ENCODE measurements at places on chromosomes 16 and 17.

GRCh38 chr17:2043785-2044184, 2.0 kb downstream of the OVCA2 start:
- peak; percentile 81 for DNase-seq

- DNase-seq: peak; percentile 53
Observed at GRCh38 chr17:51029568-51030463, 90.9 kb downstream of the SPAG9 start.

DNA sequence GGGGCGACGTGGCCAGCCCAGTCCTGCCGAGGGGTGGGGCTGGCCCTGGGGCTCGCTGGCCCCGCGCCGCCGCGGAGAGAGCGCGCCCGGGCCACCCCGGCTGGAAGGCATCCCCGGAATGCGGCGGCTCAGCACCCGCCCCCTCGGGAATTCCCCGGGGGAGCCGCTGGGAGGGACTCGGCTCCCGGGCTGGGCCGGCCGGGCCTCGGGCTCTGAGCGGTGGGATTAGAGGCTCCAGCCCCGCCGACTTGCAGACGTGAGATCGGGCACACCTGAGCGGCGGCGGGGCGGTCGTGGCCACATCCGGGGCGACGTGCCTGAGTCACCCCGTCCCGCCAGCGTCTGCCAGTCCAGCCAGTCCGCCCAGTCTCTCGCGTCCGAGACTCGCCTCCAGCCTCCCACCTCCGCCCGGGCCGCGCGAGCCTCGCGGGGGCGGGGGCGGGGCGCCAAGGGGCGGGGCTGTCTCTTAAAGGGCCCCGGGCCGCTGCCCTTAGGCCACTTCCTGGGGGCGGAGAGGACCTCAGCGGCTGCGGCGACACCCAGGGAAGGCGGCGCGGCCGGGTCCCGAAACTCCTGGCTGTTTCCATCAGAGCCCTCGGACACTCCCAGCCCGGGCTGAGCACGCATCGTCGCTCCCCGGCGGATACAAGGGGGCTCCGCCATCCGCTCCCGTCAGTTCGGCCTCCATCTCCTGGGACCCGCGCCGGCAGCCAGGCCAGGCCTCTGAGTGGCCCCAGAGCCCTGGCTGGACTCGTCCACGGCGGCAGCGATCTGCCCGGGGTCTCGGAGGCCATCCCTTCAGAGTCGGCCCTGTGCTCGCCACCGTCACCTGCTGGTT, at the start of gene KCTD11:
Gene KCTD11 (plus strand): TSS at position 498 of the 838 bp plus-strand sequence.
- DNase-seq: peak; percentile 92

DNA sequence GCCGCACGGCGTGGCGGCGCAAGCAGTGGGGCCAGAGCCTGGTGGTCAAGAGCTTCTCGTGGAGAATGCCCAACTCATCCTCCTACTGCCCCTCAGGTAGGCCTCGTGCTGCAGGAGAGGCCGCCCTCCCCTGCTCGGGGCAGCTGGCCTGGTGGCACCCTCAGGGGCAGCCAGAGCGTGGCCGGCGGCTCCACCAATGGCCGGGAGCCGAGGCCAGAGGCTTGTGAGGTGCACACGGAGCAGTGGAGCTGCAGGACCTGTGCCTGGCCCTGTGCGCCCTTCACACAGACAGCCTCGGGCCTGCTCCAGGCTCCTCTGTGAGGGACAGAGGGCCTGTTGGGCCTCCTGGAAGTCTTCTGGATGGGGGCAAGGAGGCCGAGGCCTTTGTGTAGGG, 85.5 kb downstream of the NPIPB11 start:
- no peak for DNase-seq

GRCh38 chr17:72600934-72601333, 480.1 kb downstream of the SOX9 start:
- DNase-seq: peak; percentile 42

DNA sequence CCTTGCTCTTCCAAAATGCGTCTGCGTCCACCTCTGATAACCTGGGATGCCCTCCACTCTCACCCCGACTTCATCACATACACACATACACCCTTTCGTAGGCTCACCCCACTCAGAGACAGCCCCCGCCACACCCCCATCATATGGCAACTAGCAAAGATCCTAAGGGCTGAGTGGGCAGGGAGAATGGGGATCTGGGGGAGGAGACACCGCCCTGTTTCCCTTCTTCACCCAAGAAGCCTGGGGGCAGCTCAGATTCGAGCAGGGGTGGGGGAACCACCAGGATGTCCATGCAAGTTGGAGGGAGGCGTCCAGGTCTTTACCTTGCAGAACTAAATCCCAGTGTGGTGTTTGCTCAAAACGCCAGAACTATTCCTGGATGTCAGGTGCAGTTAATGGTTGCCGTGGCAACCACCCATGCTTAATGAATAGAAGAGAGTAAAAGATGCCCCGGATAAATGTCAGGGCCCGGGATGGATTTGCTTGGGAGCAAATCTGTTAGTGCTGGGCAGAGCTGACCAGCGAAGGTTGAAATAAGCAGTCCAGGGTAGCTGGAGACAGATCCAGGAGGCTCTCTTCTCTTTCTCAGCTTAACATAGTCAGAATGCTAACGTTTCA, 72.8 kb downstream of the CACNG3 start:
- DNase-seq: no peak

DNA sequence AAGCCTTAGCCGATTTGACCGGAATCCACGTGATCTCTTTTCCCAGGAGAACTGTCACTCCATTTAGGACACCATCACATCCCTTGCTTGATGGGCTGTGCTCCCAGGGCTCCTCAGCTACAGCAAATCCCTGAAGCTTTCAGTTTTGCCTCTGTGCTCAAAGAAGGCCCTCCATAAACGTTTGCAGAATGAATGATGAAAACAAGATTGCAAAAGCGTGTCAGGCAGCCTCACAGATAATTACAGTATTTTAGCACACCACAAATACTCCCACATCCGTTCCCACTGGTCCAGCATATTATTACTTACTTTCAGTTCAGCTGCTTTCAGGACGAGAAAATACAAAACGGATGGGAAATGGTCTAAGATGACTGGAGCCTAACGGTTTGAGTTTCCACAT, 84.6 kb downstream of the USP31 start:
- DNase-seq: peak; percentile 41

GRCh38 chr17:72349011-72349410, 228.2 kb downstream of the SOX9 start:
- no peak for DNase-seq

DNA sequence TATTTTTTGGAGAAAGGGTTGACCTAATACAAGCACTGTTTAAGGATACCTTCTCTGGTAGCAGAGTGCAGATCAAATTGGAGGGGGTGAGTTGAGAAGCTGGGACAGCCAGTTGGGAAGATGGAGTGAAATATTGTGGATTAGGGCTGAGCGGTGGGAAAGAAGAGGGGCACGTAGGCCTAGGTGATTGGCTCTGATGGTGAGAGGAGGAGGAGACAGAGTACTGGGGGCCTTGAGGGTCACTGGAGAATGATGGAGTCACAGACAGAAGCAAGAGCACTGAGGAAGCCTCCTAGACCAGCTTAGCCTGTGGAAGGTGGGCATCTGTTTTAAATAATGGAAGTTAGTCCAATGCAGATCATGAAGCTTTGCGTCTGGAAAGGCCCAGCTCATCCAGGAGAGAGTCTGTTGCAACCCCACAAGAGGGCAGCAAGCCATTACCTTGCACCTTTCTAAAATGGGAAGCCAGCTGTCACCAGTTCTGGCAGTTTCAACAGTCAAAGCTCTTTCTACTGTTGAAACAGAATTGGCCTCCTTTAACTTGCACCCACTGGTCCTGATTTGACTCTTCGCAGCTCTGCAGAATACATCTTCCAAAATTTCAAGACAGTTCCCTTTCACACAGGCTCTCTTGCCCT, 11.8 kb downstream of the SLC9A5 start:
- DNase-seq: peak; percentile 77

DNA sequence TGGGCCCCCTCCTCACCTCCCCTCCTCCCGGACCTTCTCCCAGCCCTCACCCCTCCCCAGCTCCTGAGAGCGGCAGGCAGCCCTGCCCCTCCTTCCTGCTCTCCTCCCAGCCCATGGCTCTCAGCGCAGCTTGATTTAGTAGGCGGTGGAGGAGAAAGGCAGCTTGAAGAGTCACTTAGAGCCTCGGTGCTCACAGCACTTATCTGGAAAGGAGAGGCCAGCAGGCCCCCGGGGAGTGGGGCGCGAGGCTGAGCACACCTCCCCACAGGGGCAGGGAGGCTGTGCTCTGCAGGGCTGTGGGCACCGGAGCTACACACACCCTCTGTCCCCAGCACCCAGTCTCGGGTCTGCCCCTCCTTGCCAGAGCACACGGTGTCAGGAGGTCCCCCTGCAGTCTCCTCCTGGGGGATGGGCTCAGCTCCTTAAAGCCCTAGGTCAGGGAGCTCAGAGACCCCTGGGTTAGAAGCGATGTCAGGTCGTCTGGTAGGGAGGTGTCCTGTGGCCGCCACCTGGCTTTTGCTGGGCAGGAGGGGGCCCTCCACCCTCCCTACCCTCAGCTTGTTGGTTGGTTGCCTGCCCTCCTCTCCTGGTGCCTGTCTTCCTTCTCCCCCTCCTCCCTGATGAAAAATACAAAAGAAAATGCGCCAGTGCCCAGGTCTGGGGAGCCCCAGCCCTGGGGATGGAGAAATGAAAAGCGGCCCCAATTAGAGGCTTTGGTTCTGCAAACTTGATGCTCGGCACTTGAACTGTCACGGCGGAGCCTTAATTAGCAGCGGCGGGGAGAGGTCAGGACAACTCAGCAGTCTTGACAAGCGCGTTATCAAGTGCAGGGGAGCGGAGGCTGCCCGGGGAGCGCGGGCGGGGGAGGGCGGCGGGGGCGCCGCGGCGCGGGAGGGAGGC, 151.1 kb upstream of the GSE1 start:
- peak; percentile 27 for DNase-seq

DNA sequence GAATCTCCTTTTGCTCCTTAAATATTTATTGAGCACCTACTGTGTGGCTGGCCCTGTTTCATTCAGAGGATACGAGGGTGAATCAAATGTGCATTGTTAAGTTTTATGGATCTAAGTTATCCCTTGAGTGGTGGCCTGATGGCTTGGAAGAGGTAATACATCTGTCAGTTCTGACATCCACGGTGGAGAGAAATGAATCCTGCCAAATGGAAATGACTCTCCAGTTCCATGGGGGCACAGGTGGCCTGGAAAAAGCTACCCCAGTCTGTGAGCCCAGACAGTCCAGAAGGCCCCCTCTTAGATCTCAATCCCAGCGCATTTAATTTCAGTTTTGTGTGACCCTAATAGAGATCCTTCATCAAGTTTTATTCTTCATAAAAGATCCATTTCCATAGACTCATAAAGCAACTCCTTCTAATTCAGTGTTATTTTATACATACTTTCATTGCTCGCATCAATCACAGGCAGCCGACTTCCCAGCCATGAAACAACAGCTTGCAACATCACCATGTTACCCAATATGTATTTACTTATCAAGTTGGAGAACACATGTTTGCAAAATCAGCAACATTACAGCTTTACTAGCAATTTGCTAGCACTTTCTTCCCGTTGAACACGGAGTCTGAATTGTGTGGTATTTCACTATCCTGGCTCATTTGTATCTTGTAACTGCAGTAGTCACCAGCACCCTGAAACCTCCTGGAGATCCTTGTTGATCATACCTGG, 334.8 kb upstream of the HSBP1 start:
- peak; percentile 48 for DNase-seq

- no peak for DNase-seq
Observed at GRCh38 chr17:4768298-4768697, 3.4 kb upstream of the TM4SF5 start.

DNA sequence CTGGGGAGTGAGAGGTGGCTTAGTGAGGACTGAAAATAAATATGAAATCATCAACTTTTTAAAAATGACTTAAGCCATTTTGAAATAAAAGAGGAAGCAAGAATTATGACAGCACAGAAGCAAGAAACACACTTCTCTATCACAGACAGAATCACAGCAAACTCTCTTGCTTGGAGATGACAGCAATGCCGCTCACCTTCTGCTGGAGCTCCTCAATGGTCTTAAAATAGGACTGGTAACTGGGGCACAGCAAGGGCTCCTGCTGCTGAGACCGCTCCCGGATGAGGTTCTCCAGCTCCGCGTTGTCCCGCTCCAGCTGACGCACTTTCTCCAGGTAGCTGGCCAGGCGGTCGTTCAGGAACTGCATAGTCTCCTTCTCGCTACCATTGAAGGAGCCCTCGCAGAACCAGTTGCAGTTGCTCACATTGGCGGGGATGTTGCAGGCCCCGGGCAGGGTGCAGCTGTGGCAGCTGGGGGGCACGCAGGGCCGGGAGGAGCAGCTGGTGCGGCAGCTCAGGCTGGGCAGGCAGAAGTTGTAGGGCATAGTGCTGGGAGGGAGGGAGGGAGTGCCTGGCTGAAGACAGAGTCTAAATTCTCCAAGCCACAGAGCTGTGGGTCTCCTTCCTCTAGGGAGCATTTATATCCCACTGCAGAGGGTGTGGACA, at the start of gene KRT31:
Gene KRT31 (minus strand): TSS at position 613 of the 665 bp plus-strand sequence. CDS start 69 bp downstream, at position 544.
- DNase-seq: no peak

- DNase-seq: no peak
Observed at GRCh38 chr16:81864646-81865382, 85.7 kb downstream of the PLCG2 start.

DNA sequence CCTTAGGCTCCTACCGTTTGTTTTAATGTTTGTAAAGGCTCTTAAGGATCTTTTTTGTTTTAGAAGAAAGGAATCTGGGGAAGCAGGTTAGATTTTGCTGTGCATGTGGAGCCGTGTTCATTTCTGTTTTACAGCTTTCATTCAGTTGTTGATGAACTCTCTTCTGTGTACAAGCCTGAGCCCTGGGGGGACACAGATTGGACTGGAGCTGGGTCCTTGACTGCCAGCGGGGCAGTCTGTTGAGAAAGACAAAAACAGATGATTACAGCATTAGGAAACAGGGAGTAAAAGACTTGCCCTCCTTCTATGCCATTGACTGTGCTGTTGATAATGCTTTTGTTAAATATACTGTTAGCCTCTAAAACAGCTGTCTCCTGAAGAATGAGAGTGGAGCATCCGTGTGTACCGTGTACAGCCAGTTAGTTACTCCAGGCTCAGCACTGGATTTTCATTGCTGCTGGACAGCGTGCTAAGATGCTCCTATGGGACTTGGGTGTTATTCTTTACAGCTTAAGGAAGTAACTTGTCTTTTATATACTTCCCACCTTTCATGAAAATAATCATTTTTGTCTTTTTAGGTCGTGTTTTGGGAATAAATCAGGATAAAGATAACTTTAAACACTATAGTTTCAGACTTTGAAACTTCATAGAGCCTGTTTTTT, 3.2 kb downstream of the MAP1LC3B start:
- DNase-seq: no peak

GRCh38 chr16:381012-381788, 578 bp downstream of the PGAP6 start:
- no peak for DNase-seq
